ENCODE measurements at places on chromosomes 2 and 18. TPM values are rescaled to one million over a fixed set of nuclear protein-coding genes. Genes with fewer than 3 reads are reported as not detected.

PSD4 gene
- 42.0 TPM for total RNA-seq

LYG2 gene
- total RNA-seq, result not detected

LBH gene
- 58.6 TPM for total RNA-seq

SFTPB gene
- total RNA-seq, result not detected

SH2D6 gene
- not detected for total RNA-seq

MDH1B gene
- 0.48 TPM for total RNA-seq

CTAGE1 gene
- not detected for total RNA-seq

OTOS gene
- total RNA-seq, result not detected

CNDP1 gene
- total RNA-seq, result not detected

GNAL gene
- 32.4 TPM for total RNA-seq

CCDC121 gene
- total RNA-seq, result 0.85 TPM

FOXI3 gene
- not detected for total RNA-seq

HOXD9 gene
- total RNA-seq, result not detected

EFEMP1 gene
- total RNA-seq, result 188 TPM

MAL gene
- total RNA-seq, result 1.3 TPM

MC5R gene
- not detected for total RNA-seq

EVX2 gene
- total RNA-seq, result not detected

OR6B2 gene
- not detected for total RNA-seq

COL5A2 gene
- 1.9 TPM for total RNA-seq

B3GNT7 gene
- 1.7 TPM for total RNA-seq

ALPG gene
- not detected for total RNA-seq

TLX2 gene
- not detected for total RNA-seq

MATN3 gene
- total RNA-seq, result 0.85 TPM

CXCR1 gene
- not detected for total RNA-seq

DIPK1C gene
- total RNA-seq, result not detected

SNORC gene
- 1.3 TPM for total RNA-seq

TRPM8 gene
- total RNA-seq, result not detected

PSMA8 gene
- total RNA-seq, result not detected

CCDC102B gene
- not detected for total RNA-seq

Data from tracheal epithelial cell (primary cell).